ENCODE measurements at places on chromosomes 16 and 17. TPM values are rescaled to one million over a fixed set of nuclear protein-coding genes. Genes with fewer than 3 reads are reported as not detected.

- no peak for DNase-seq
Measured at GRCh38 chr16:76955629-76956028, 235.4 kb upstream of the MON1B start.

DNA sequence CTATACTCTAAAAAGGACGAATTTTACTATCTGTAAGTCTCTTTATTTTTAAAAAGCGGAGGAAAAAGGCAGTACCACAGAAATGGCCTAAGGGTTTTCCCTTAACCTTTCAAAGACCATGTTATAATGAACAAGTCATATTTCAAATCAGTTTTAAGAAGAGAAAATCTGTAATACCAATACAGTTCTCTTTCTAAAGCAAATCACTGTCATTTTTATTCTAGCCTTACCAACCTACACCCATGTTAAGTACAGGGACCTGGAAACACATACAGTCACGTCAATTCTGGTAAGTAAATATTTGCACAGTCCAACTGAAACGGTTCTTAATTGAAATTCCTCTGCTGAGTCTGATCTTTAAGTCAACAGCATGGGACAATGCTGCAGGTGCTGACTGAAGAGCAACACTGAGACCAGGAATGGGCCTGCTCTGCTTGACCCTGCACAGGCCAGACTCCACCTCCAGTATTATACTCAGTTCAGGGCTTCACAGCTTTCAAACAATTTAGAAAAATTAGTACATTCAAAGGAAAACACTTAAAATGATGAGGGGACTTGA lies 20.2 kb downstream of the MBTPS1 start:
- DNase-seq, result no peak

DNA sequence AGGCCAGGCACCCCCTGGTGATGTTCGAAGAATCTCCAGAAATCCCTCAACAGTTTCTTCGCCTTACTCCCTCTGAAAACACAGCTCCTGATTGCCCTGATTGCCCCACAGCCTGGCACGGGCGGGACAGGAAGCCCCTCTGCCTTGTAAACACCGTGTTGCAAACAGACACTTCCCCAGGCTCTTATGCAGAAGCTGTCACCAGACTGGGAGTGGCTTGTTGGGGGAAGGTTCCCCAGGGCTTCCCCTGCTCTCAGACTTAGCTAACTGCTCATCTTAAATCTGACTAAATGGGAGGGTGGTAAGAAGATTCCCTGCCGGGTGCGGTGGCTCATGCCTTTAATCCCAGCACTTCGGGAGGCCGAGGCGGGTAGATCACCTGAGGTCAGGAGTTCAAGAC lies 11.2 kb downstream of the PIK3R5 start:
- no peak for DNase-seq

- no peak for DNase-seq
Measured at GRCh38 chr17:81646869-81647600, 9.3 kb downstream of the PDE6G start.

DNA sequence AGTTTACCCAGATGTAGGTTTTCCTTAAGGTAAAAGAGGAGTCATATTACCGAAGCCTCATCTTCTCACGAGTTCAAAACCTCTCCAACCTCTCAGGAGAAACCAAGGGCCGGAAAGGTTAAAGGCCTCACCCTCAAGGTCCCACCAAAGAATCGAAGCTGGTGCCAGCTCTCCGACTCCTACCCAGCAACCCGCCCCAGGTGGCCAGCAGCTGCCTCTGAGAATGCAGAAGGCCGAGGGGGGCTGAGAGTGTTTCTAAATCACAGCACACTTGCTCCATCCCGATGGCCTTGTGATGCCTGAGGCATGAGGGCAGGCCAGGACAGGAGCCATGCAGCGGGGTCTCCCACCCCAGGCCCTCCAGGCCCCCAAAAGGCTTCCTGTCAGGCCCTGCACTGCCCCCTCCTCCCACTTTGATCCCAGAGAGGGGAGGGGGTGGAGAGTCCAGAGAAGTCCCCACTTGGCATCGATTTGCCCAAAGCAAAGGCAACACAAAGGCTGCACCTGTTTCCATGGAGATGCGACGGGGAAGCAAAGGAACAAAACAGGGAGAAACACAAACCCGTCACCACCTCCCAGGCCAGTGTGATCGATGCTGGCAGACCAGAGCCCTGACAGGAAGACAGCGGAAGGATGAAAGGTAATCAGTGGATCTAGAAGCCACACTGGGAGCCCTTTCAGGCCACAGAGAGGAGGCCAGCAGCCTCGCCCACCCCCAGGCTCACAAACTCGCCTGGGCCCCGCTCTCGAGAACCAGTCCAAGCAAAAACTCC lies 39.0 kb downstream of the CUEDC1 start:
- no peak for DNase-seq

DNA sequence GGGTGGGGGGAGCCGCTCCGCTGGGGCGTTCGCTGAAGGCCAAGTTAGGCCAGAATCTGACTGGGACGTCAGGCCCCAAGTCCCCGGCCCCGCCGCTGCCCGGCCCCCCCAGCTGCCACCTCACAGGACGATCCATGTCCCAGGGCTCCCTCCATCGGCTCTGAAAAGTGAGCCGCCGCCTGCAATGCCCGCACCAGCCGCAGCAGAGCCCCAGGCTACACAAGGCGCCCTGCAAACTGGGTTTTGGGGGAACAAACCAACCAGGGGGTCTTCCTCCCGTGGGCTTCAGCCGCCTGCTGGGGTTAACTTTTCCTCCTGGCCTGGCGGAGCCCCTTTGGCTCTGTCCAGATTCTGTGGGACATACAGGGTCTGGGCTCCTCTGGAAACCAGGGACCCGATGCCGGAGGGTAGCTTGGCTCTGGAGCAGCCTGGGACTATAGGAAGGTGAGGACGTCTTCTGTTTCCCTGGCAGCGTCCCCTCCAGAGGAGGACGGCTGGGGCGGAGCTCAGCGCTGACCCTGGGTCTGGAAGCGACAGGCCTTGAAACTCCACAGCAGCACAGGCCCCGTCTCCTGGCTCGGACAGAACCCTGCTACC lies 835 bp downstream of the NME4 start:
- peak; percentile 73 for DNase-seq

DNA sequence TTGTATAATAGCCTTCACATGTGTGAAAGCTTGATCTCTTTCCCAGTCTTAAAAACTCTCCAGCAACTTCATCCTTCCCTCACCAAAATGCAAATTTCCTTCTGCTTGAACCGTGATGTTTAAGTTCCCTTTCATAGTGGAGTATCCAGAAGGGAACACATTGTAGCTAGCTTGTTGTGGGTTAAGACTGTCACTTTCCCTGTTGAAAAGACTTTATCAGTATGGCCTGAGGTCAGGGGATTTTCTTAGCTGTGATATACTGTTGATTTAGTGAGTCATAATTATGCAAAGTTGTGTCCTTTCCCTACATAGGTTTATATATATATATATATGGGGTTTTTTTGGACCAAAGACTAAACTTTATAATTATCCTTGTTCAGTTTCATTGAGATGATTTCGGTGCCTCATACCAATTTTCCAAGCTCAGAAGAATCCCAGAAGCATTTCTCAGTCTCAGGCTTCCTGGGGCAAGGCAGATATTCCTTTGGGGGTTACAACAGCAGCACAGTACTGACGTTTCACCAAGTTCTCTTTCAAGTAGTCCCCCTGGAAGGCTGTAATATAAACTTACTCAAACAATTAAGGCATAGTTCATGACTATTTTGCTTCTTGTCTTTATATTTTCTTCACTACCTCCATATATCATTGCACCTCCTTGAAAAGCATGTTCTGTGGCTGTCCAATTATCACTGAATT lies 35.7 kb downstream of the ESRP2 start:
- DNase-seq, result no peak

DNA sequence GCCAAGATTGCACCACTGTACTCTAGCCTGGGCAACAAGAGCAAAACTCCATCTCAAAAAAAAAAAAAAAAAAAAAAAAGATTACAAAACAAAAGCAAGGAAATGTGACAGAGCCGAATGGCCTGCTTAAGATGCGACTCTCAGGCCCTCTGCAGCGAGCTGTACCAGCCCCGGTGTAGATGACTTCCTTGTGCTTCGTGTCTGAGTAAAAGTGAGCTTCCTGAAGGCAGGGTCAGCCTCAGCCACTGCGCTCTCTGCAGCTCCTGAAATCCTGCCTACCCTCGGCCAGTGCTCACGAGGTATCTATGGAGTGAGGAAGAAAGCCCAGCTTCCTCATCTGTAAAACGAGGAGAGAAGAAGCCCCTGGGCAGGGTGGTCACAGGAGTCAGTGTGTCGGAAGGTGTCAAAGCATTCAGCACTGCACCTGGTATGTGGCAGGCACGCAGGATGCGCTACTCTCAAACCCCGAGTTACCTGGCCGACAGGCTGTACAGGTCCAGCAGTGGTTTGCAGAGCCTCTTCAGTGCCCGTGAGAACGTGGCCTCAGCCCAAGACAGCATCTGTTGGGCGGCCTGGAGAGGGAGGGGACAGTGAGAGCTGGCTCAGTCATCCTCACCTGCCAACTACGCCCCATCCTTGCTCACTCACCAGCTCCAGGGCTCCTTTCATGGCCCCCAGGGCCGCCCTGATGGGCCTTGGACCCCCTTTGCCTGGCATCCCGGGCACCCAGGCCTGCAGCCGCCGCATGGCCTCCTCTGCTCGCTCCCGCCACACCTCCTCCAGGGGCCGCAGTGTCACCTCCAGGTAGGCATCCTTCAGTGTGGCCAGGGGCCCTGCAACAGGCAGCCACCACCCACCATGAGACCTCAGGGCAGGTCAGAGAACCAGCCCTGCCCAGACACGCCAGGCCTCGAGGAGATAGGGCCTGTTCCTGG lies 44.6 kb downstream of the RMI2 start:
- DNase-seq, result no peak

- no peak for DNase-seq
Measured at GRCh38 chr17:72191921-72192799, 71.3 kb downstream of the SOX9 start.

DNA sequence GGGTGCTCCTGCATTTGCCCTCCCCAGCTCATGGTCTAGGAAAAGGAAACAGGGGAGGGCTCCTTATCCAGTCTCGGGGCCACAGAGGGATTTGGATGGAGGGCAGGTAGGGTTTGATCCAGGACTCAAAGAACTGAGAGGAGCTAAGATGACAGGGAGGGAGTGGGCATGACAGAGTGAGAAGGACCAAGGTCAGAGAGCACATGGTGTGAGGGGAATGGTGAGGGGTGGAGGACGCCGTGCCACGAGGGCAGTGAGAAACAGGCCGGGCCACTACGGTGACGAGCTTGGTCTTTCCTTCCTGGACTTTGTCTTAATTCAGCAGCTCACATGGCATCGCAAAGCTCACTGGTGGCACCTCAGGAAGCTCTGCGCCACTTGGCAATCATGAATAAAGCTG lies 35.2 kb downstream of the IRF8 start:
- no peak for DNase-seq

- no peak for DNase-seq
Measured at GRCh38 chr17:79749156-79749815, 18.5 kb downstream of the ENPP7 start.

GRCh38 chr16:87821376-87822107 lies 47.8 kb downstream of the SLC7A5 start:
- DNase-seq, result no peak

GRCh38 chr17:55453839-55454557 lies 32.4 kb upstream of the MMD start:
- DNase-seq, result no peak

GRCh38 chr17:8994319-8994718 lies 27.0 kb upstream of the NTN1 start:
- peak; percentile 34 for DNase-seq

GRCh38 chr16:85761861-85762260 lies 11.0 kb upstream of the C16orf74 start:
- no peak for DNase-seq

DNA sequence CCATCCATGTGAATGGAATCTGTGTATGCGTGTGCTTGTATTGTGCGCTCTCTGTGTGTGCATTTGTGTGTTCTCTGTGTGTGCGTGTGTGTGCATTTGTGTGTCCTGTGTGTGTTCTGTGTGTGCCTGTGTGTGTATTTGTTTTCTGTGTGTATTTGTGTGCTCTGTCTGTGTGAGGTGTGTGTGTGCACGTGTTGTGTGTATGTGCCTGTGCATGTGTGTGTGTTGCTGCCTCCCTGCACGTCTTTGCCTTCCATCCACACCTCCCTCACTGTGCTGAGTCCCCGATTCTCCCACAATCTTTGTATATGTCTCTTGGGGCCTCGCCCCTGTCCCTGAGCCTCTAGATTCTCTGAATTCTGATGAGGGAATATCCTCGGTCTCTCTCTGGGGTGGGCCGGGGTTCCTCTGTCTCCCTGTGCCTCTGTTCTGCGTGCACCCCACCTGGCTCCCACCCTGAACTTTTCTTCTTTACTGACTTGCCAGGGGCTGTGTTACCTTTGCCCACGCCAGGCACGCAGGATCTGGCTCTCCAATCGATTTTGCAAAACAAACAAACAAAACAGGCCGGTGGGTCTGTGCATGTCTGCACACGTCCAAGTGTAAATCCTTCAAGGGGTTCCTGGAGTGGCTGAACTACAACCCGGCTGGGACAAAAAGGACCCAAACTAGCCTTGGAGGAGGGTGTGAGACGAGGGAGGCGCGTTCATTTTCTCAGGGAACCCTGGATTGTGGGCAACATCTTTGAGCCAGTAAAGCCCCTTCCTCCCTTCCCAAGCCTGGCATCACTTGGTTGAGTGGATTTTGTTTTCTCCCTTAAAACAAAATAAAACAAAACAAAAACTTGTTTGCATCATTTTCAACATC lies 8.1 kb upstream of the FOXF1 start:
- no peak for DNase-seq

DNA sequence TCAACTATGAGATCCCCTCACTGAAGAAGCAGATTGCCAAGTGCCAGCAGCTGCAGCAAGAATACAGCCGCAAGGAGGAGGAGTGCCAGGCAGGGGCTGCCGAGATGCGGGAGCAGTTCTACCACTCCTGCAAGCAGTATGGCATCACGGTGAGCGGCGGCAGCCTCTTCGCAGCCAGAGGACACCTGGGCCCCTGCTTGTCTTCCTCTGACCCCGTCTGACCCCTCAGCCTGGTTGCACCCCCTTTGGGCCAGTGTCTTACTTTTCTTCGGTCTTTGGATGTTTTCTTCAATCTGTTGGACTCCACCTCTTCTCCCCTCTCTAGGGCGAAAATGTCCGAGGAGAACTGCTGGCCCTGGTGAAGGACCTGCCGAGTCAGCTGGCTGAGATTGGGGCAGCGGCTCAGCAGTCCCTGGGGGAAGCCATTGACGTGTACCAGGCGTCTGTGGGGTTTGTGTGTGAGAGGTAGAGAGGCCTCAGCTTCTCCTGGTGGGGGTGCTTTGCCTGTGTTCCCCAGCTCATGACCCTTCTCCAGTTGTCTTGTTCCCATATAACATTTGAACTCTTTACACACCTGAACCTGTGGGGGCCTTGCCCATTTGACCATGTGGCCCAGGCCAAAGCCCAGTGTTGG lies 4.4 kb downstream of the CDK5RAP3 start:
- DNase-seq, result no peak

GRCh38 chr17:80294210-80294609 lies 33.6 kb downstream of the RNF213 start:
- DNase-seq, result no peak

The PARN gene
- total RNA-seq, result 50.0 TPM

The MPV17L gene
- total RNA-seq, result 8.7 TPM

The IGSF6 gene
- total RNA-seq, result 0.59 TPM

The C16orf54 gene
- 5.1 TPM for total RNA-seq

The ITGB4 gene
- total RNA-seq, result 51.8 TPM

The LIMD2 gene
- 23.2 TPM for total RNA-seq

The DOK4 gene
- total RNA-seq, result 31.6 TPM

The ATP2A3 gene
- total RNA-seq, result 5.7 TPM

The KRTAP4-12 gene
- total RNA-seq, result not detected

The KCNG4 gene
- total RNA-seq, result not detected

The TPSG1 gene
- not detected for total RNA-seq

The KRT15 gene
- total RNA-seq, result 0.41 TPM

The SETD6 gene
- 157 TPM for total RNA-seq
